ENCODE measurements at places on chromosomes 7 and 10.

GRCh38 chr7:981793-982510, 1.0 kb upstream of the CYP2W1 start:
- no peak for DNase-seq

GRCh38 chr7:143379611-143380259, 1.4 kb upstream of the ZYX start:
- DNase-seq = no peak

- no peak for DNase-seq
Measured at GRCh38 chr7:33596686-33597085, 308.7 kb upstream of the BMPER start.

DNA sequence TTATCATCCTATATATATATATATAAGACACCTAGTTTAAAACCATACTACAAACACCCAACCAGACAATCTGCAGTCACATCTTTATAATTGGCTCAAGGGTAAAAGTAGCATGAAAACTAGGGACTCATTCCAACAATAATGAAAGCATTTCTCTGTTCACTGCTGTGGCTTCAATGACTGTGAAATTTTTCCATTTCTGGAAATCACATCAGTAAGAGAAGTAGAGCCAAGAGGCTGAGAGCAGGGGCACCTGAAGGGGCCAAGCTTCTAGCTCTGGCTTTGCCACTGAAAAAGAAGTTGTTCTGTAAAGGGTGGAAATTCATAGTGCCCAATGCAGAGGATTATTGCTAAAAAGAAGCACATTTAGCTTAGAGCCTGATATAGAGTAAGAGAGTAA, 158.6 kb upstream of the GLI3 start:
- DNase-seq = no peak

DNA sequence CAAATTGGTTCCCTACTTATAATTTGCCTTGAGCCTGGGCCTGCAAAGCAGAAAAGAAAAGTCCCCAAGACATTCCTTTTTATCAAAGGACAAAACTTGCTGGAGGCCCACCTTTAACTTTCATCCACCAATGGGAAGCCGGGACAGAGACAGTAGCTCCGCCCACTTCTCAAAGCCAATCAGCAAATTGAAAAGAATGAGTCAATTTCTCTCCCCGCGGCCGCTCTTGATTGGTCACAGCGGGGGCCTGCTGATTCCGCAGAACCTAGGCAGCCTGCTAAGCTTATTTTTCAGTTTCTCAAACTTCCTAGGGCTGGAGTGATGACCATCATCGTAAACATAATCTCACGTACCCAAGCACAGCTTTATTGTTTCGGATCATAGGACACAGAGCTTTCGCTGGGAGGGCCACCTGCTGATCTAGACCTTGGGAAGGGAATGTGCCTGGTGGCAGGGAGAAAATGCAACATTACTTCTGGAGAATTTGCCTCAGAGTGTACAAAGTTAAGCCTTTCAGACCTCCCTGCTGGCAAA, at the start of gene SLC13A4:
SLC13A4 (minus strand) TSS at position 51 of the 534 bp plus-strand sequence. CDS start 690 bp downstream, outside the sequence.
- DNase-seq = no peak

DNA sequence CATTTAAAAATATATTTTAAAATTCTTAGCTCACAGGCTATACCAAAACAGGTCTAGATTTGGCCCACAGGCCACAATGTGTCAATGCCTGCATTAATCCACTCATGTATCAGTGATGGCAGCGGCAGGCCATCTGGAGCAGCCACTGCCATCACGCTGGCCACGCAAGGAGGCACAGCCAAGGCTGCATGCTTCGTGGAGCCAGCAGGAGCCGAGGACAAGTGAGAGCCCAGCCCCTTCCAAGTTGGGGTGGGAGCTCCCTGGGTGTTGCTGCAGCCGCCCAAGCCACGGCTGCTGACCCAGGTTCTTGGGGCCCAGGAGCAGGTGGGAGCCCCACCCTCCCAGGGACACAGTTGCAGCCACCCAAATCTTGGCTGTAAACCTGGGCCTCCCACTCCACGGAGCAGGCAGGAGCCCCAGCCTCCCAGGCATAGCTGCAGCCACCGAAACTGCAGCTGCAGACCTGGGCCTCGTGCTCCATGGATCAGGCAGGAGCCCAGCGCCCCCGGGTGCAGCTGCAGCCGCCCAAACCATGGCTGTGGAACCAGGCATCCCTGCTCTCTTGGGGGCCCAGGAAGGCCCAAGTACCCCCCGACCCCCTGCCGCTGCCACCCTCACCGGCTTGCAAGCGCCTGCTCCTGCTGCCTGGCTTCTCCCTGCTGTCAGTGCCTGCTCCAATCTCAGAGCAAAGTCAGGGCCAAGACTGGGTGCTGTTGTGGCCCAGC, 87.3 kb upstream of the CACUL1 start:
- DNase-seq = no peak

DNA sequence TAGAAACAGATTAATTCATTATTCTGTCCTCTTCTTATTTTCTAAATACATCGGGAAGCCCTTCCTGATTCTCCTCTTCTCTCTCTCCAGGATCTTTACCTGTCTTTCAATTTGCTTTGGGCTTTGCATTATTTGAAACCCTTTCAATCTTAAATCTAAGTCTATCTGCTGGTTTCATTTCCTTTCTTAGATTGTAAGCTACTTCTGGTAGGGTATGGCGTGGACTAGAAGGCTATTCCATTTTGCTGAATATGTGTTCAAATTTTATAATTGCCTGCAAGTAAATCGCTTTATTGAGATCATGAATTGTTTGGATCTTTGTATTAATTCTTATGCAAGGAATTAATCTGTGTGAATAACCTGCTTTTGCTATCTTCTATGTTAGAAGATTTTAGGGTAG, 11.1 kb downstream of the STAM start:
- no peak for DNase-seq

DNA sequence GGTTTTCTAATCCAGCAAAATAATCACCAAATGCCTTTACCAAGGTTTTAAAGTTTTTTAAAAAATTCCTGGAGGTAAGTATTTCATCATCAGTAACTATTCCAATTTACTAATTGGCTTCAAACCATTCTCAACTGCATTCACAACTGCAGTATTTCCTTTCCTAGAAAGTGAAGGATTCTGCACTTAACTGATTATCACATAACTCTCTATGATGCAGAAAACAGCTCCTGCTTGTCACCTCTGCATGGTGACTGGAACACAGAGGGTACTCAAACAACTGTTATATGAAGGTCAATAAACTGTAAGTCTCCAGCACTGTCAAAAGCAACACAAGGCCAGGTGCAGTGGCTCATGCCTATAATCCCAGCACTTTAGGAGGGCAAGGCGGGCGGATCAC, 42.6 kb downstream of the SRPK2 start:
- no peak for DNase-seq

GRCh38 chr10:117792214-117792613, 249.7 kb downstream of the EMX2 start:
- DNase-seq = no peak

- no peak for DNase-seq
Measured at GRCh38 chr7:96021568-96021967, 249.2 kb downstream of the DYNC1I1 start.

- DNase-seq = no peak
Measured at GRCh38 chr7:80764132-80764531, 125.7 kb downstream of the CD36 start.

- no peak for DNase-seq
Measured at GRCh38 chr7:77651575-77652162, 44.6 kb upstream of the RSBN1L start.

GRCh38 chr7:84900215-84900614, 286.6 kb downstream of the SEMA3D start:
- no peak for DNase-seq

- DNase-seq = no peak
Measured at GRCh38 chr7:79176859-79177477, 276.5 kb downstream of the MAGI2 start.

- DNase-seq = no peak
Measured at GRCh38 chr7:44195889-44196288, 4.9 kb upstream of the YKT6 start.

- no peak for DNase-seq
Measured at GRCh38 chr10:21021843-21022594, 124.9 kb upstream of the NEBL start.

DNA sequence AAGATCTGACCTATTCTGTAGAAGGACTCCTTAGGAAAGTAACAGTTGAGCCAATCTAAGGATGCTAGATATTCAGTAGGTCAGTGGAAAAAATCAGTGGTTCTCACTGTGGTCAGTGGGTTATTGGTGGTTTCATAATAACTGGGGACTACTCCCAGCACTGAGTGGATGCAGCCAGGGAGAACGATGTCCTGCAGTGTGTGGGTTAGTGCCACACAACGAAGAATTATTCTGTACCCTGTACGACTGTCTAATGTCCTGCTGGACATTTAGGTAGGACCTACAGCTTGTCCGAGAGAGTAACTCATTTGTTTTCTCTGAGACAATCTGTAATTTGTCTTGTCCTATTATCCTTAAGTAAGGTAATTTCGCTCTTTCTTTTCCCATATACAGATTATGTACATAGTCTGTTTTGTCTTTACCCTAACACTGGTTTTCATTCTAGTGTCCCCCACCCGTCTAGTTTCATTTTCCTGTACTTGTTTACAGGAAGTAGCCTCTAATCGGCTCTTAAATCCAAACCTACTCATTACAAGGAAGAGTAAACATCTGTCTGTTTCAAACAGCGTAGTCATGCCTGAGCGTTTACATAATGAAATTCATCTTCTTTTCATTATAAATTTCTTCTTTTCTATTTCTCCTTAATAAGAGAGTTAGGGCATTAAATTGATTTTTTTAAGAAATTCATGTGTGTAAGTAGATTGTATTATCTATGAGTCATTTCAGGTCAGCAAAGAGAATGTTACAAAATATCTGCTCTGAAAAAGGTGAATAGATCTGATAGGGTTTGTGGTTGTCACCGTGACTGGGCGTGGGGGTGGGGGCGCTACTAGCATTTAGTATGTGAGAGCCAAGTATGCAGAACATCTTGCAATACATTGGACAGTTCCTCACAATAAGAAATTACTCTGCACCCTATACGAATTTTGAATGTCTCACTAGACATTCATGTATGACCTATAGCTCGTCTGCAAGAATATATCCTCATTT, 8.3 kb upstream of the ZC3HAV1L start:
- DNase-seq = no peak

- no peak for DNase-seq
Measured at GRCh38 chr10:46094931-46095750, 49.1 kb upstream of the MSMB start.

DNA sequence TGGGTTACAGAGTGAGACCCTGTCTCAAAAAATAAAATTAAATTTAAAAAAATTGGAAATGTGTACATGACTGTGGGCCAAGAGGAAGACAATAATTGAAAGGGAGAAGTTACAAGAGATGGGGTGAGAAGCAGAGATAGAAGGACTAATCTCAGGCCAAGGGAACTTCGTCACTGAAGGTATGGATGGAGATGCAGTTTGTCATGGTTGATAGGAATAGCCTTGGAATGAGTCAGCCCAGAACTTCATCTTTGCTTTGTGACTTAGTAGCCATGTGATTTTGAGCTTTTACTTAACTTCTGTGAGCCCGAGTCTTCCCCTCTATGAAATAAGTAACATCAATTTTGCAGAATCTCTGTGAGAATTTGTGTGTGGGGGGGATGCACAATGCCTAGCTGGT, 6.5 kb upstream of the PODXL start:
- DNase-seq = no peak

DNA sequence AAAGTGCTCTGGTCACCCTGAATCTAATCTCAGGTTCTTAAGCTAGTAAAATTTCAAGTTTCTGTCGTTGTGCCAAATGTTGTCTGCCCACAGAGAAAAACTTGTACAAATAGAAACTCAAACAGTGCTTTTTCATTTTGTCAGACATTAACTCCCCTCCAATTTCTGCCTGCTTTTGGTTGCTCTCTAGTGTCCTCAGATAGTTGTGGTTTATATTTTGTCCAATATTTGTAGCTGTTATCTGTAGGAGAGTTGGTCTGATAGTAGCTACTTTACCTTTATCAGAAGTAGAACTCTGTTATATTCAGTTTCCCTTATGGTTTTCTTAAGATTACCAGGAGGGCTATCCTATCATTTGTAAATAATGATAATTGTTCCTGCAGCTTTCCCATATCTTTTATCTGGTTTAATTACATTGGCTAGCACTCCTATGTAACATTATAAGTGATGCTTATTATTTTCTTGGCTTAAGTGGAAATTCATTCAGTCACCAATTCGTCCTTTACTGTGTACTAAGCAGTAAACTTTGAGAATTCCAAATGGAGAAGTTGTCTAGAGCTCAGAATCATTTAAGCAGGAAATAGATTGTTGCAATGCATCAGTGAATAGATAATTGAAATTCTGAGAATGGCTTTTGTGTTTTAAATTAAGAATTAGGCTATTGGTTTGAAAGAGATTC, 91.0 kb downstream of the ANKIB1 start:
- no peak for DNase-seq

GRCh38 chr10:124705381-124705740, 38.8 kb downstream of the FAM53B start:
- DNase-seq = no peak

DNA sequence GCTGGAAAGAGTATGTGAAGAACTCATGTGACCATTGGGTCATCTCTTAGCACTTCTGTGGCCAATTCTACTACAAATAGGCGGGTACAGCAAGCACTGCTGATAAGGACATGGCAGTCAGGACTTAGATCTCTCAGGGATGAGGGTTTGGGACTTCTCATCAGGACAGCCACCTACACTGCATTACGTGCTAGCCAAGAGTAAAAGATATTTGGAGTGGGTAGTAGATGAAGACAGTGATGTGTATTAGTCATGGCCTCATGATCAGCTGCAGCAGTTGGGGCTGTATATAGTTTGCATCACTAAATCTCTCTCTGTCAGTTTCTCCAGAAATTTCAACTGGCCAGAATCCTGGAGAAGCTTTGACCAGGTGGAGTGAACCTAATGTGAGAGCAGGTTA, 9.2 kb downstream of the TAS2R60 start:
- no peak for DNase-seq

DNA sequence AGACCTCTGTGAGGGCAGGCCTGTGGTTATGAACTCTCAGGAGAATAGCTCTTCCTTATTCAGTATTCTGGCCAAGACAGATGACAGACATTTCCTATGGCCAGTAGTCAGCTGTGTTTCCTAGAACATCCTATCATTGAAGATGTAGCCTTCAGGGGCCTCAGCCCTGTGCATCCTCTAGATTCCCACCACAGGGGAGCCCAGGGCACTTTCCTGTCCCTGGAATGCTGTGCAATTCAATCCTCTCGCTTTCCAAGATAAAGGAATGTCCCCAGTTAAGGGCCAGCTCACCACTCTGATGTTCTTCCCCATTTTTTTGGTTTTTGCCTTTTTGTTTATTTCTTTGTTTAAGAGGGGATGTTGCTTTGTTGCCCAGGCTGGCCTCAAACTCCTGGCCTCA, 578.8 kb upstream of the C7orf33 start:
- no peak for DNase-seq

DNA sequence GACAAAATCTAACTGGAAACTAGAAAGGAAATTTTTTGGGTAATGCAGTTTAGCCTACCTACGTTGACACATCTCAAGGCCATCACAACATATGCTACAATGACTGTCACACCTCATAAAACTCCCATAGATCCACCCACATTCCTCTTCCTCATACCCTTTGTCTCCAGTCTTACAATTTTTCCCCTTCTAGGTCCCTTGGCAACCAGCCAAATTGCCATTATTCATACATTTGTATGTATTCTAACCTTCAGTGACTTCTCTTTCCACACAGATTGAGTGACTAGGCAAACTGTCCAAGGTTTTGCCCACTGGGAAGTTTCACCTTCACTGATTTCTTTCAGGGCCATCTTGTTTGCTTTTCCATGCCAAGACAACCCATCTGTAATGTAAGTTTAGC, 100.5 kb upstream of the TPK1 start:
- no peak for DNase-seq
